Stimulated activated naive B cell treated with anti-CD40 and anti-IgM and Interleukin-4, amounts not matched to agents 10 μg/mL and 1 μg/mL and 100 μg/mL, for 72 hours (primary cell): ENCODE measurements at places on chromosomes 2 and 18.
A peak's percentile ranks its signal among the peaks of the same experiment; 100 is the strongest.

GRCh38 chr2:196513796-196514526 lies 125.6 kb upstream of the CCDC150 start:
- DNase-seq = no peak

- DNase-seq = no peak
Measured at GRCh38 chr2:9415516-9416169, 7.7 kb downstream of the ITGB1BP1 start.

- DNase-seq = no peak
Measured at GRCh38 chr18:53142005-53142404, 802.0 kb downstream of the DCC start.

GRCh38 chr2:190180313-190181122 lies 118.0 kb upstream of the MSTN start:
- DNase-seq = peak; percentile 53
